K562 (cell line): ENCODE measurements at places on chromosomes 12 and 14. TPM values are rescaled to one million over a fixed set of nuclear protein-coding genes. Genes with fewer than 3 reads are reported as not detected.
A peak's percentile ranks its signal among the peaks of the same experiment; 100 is the strongest.

- DNase-seq = no peak
Observed at GRCh38 chr14:72439707-72440106, 454.2 kb downstream of the DPF3 start.

DNA sequence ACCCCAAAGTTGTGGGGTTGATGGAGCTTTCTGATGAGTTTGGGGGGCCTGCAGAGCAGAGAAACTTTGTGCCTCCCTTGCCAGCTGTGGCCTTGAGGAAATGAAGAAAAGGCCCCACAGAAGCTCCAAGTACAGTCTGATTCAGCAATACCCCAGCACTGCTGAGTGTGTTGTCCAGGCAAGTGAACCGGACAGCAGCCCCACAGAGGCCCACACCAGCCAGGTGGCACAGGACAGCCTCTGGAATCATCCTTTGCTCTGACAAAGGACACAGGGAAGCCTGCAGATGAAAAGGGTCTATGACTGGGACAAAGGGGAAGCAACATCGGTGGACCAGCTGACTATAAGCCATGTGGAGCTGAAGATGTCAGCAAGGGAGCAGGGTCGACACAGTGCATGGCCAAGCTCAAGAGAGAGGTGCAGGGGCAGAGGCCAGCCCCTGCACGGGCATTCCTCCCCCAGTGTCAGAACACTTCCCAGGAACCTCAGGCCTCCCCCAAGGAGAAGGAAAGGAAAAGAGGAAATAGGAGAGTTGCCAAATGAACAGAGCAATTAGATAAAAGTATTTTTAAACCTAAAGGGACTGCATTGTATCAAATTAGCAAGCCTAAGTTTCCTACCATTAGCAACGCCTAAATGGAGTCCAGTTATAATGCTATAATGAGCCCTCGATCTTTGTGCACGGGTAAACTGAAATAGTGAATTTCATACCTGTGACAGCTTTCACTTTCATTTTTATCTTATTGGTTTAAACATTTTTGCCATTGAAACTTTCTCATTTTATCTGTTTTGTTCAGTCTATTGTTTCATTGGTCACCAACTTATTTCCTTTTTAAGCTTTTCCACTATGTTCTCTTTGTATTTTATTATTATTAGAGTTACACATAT, 46.3 kb upstream of the PTGDR start:
- DNase-seq = no peak

DNA sequence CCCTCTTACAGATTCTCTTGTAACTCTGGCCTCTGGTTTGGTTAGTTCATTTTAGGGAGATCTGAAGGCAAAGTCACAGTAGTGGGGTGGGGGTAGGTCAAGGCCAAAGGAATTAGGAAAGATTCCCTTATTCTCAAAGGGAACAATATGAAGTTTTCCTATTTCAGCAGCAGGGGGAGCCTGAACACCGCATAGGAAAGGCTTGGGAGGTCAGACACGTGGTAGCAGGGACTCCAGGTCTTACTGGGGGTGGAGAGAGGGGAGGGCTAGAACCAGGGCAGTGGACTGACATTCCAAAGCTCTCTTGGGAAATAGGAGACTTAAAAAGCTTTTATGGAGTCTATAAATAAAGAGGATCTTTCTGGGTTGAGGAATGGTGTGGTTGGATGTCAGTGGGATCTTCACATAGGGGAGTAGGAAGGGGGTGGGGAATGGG, 1.3 kb downstream of the ZC3H10 start:
- peak; percentile 87 for DNase-seq

DNA sequence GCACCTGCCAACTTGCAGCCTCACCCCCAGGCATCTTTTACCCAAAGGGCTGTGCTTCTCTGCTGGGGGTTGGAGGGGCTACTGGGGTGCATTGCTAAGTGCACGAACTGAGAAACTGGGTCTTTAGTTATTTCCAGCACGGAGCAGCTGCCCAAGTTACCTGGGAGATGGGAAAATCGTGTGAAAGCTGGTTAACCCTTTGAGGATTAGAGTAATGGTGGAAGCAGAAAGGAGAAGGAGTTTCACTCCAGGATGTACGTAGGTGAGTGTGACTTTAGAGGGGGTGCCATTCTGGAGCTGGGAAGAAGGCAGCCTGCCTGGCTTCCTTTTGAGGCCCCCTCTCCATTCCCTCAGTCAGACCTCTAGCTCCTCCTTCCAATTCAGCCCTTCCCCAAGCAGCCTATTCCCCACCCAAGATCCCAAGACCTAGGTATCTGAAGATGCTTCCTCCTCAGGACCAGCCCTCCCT, 1.0 kb upstream of the ADCY6 start:
- DNase-seq = no peak

GRCh38 chr12:111248236-111249017, 120.5 kb downstream of the PHETA1 start:
- DNase-seq = peak; percentile 14

- DNase-seq = no peak
Observed at GRCh38 chr14:87705439-87705896, 287.5 kb downstream of the GALC start.

DNA sequence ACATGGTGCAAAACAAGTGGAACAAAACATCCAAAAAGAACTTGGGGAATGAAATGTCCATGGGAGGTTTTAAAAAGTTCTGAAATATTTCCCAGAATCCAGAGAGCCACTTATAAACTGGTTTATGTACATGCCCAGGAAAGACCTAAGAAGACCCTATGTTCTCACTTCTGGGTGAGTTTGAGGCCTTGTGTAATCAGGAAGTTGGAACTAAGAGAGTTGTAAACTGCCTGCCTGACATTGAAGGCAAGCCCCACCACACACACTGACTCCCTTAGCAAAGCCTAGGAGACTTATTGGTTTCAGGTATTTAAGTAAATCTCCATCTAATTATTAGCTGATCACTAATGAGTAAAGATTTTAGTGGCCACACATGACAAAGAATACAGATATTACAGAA, 142.5 kb downstream of the LRIG3 start:
- DNase-seq = no peak

- no peak for DNase-seq
Observed at GRCh38 chr14:72332871-72333270, 400.6 kb downstream of the RGS6 start.

GRCh38 chr12:3913278-3913677, 40.1 kb upstream of the PARP11 start:
- no peak for DNase-seq

DNA sequence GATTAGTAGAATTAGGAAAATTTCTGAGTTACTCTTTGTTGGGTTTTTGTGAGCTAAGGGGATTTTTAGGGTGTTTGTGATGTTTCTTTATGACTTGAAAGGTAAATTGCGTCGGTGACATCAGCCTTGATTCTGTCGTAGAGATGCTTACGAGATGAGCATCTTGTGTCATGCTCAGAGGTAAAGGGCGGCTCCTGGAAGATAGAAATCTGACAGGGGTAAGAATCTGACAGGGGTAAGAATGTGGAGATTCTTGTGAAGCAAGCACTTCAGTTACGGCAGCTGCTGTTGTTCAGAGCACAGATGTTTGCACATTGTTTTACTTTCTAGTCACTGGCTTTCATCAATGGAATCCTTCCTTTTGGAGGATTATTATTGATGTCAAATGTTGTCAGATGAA, 22.5 kb downstream of the EML1 start:
- DNase-seq = no peak

DNA sequence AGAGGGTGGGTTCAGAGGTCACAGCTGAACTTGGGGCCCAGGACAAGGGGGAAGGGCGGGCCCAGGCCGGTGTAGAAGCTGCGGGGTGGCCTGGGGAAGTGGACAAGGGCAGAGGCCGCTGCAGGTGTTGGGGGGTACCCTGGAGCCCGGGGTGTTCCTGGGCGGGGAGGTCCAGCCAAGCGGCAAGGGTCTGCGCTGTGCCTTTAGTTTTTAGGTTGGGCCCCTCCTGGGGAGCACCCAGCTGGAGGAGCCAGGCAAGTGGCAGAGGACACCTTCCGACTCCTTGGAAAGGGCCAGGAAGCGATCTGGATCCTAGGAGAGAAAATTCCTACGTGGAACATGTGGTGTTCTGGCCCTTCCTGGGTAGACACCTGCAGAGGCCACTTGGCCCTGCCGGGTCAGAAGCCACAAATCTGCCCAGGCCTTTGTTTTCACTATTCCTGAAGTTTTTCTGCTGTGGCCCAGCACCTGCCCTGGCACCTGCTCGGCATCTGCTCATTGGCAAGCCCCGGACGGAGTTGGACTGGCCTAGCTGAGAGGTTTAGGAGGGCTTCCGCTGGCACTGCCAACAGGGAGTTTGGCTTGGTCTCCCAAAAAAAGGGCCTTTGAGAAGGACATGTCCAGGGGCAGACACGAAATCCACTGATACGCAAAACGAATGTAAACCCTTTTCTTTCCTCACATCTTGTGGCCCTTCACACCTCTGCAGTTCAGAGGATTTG, 61.1 kb downstream of the SMUG1 start:
- no peak for DNase-seq

GRCh38 chr14:56895154-56895553, 84.9 kb upstream of the OTX2 start:
- DNase-seq = no peak

DNA sequence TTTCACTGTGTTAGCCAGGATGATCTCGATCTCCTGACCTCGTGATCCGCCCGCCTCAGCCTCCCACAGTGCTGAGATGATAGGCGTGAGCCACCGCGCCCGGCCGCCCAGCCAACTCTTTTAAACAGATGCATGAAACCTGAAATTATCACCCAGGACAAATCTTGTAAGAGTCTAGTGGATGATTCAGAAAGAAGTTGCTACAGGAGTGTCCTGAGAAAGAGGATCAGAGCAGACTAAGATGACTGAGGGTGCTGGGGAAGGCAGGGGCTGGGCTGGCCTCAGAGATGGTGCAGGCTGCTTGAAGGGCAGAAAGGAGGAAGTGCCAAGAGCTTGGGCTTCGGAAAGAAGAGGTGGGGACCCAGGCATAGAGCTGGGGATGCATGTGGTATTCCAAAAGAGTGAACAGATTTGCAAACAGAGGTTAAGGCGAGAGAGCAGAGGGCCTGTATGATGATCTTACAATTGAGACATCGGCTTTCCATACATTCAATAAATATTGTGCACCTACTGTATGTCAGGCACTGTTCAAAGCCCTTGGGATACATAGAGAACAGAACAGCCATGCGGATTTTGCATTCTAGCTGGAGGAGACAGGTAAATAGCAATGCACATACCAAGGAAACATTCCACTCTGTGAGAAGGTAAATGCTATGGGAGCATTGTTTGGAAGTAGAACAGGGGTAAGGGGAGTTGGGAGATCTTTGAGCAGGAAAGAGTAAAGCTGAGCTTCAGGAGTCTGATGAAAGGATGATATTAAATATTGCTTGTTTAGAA, 7.4 kb upstream of the CD9 start:
- DNase-seq = no peak

- no peak for DNase-seq
Observed at GRCh38 chr14:81408595-81408994, 8.5 kb upstream of the STON2 start.

DNA sequence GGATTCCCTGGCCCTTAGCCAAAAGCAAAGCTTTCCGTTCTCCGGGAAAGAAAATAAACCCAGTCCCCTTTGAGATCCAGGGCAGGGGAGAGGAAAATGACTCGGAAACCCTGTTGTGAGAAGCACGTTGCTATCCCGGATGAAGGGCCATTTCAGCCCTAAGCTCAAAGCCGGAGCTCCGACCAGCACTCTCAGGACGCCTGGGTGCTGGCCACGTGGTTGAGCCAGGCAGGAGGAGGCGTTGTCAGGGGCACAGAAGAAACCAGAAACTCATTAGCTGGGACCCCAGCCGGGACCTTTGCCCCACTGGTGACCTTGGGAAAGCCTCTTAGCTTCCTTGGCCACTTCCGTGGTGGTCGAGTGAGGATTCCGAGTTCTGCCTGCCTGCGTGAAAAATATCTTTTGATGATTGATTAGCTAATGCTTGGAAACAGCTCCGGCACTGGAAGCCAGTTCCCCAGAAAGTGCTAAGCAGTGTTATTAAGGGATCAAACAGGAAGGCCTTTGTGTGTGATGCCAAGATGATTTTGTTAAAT, 57.6 kb upstream of the FZD10 start:
- no peak for DNase-seq

DNA sequence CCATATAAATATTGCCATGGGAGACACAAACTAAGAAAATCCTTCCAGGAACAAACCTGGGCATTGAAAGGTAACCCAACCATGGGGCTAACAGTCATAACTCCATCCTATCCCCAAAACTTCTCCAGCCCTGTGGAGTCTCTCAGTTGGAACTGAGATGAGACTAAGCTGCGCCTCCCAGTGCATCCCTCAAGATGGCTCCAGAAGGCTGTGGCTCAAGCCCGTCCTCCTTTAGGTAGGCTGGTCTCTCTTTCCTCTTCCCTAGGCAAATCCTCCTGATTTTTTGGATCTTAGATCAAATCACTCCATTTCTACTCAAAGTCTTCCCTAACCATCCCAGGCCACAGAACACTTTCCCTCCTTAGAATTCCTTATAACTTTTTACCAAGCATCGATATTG, 364.3 kb upstream of the CCDC196 start:
- DNase-seq = no peak

DNA sequence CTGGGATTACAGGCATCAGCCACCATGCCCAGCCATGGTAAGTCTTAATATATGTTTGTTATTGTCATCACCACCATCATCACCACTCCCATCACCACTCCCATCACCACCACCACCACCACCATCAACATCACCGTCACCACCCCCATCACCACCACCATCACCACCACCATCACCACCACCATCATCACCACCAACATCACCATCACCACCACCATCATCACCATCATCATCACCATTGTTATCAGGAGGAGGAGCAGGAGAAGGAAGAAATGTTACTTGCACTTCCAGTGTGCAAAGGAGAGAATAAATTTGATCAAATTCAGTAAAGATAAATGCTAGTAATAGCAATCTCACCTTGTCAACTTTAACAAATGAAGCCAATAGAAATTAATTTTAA, 71.2 kb upstream of the CHST11 start:
- DNase-seq = no peak

DNA sequence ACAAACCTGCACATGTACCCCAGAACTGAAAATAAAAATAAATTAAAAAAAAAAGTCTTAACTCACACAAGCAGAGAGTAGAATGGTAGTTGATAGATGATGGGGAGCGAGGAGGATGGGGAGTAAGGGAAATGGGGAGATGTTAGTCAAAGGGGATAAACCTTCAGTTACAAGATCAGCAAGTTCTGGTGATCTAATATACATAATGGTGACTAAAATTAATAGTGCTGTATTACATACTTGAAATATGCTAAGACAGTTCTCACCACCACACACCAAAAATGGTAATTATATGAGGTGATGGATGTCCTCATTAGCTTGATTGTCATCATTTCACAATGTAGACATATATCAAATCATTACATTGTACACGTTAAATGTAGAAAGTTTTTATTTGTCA, 3.2 kb upstream of the C12orf42 start:
- no peak for DNase-seq

The ZC2HC1C gene
- polyA plus RNA-seq = 3.7 and 6.7 TPM in 2 replicates

The CHST11 gene
- 13.2 and 15.2 TPM in 2 replicates for polyA plus RNA-seq

The PRMT5 gene
- polyA plus RNA-seq = 216 and 257 TPM in 2 replicates

The TOMM20L gene
- polyA plus RNA-seq = not detected in 2 replicates

The PTCSC3 gene
- not detected in 2 replicates for polyA plus RNA-seq

The CSAD gene
- 17.1 TPM in 2 replicates for polyA plus RNA-seq

The SLC17A8 gene
- 0.03 TPM in 1 of 2 replicates, not detected in the other for polyA plus RNA-seq

The PDZRN4 gene
- not detected in 2 replicates for polyA plus RNA-seq

The CLEC9A gene
- not detected in 2 replicates for polyA plus RNA-seq

The LIN7A gene
- not detected in 2 replicates for polyA plus RNA-seq

The LRP1 gene
- polyA plus RNA-seq = 0.19 and 0.45 TPM in 2 replicates

The AACS gene
- 6.7 and 8.0 TPM in 2 replicates for polyA plus RNA-seq
